Activated B cell treated with CpG ODN at 0.5 μM for 24 hours (primary cell): ENCODE measurements at places on chromosomes 4 and X. TPM values are rescaled to one million over a fixed set of nuclear protein-coding genes. Genes with fewer than 3 reads are reported as not detected.

CFAP99 gene
- total RNA-seq: not detected in 2 replicates

NR0B1 gene
- not detected in 2 replicates for total RNA-seq

MTTP gene
- total RNA-seq: 0.27 TPM in 1 of 2 replicates, not detected in the other

GRCh38 chr4:39729557-39729956, 31.6 kb downstream of the UBE2K start:
- no peak for DNase-seq

- no peak for DNase-seq
These were observed 53.1 kb downstream of the USP11 start for GRCh38 chrX:47285836-47286320.
